Inflammatory macrophage treated with lipopolysaccharide for 1 hour (primary cell): ENCODE measurements at places on chromosomes 6 and 20.
A peak's percentile ranks its signal among the peaks of the same experiment; 100 is the strongest.

GRCh38 chr6:13273202-13273930 is 55.0 kb downstream of the TBC1D7 start:
- peak; percentile 22 for DNase-seq

DNA sequence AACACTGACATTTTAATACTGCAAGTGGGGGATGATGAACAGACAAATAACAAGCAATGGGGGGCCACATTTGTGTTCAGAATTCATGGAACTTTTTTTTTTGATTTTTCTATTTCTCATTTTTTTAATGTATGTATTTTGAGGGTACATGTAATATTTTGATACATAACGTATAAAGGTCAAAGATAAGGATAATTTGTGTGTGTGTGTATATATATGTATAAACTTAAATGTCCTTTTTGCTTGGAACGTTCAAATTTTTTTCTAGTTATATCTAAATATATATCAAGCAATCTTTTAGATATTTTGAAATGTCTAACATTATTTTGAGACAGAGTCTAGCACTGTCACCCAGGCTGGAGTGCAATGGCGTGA is 12.3 kb upstream of the ZNF311 start:
- DNase-seq = no peak

DNA sequence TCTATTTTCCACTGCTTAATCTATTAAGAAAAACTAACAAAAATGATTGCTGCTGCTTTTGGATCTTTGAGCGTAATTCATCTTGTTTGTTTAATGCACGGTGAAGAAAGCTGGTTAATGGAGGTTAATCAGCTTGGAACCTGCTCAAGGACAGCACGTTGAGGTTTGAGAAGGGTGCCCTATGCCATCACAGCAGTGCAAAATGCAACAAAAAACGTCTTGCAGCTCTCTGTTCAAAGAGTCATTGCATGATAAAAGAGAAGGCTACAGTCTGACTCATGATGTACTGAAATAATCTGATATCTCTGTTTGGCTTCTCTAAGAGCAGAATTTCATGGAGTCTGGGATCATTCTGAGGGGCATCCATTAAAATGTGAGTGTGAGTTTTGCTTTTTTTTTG is 80.6 kb upstream of the PREP start:
- DNase-seq = no peak

- DNase-seq = no peak
These were observed 55.6 kb upstream of the ATXN1 start for GRCh38 chr6:16816891-16817290.

DNA sequence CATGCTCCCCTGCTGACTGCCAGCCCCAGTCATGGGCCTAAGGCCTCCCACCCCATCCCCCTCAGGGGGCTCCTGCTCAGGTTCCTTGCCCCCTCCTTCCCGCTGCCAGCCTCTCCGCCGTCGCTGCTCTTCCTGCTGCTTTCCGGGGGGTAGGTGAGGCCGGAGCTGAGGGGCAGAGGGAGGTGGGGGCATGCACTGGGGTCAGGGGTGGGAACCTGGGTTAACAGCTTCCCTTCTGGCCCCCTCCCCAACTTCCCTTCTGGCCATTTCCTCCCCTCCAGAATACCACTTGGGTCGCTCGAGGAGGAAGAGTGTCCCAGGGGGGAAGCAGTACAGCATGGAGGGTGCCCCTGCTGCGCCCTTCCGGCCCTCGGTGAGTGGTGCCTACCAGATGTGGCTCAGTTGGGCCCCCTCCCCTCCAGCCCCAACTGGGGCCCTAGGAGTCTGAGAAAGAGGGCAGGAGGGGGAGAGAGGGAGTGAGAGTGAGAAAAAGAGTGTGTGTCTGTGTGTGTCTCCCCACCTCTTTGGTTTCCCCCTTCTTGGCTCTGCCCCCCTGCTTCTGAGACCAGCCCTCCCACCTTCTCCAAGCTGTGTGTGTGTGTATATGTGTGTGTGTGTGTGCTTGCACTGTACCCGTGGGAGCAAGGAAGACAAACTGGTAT is 12.1 kb downstream of the SYNGAP1 start:
- no peak for DNase-seq

- DNase-seq = no peak
These were observed 608.3 kb upstream of the CITED2 start for GRCh38 chr6:139982652-139983295.

GRCh38 chr20:25250508-25250907 is 2.6 kb downstream of the PYGB start:
- no peak for DNase-seq

- no peak for DNase-seq
These were observed 187.5 kb upstream of the MARCKS start for GRCh38 chr6:113669606-113670005.

DNA sequence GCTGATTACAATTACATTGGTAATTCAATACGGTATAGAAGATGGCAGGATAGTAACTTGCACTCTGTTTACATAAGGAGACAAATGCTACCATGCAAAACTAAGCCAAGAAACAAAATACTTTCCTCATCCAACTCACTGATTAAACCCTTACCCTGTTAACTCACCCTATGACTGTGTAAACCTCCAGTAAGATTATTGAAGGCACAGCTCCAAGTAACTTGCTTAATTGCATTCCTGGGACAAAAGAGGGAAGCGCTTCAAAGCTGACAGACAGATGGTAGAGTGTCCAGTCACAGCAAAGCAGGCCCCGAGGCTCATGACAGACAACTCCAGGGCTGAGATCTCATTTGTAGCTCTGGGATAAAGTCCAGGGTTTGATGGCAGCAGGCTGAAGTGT is 6.9 kb upstream of the KIF16B start:
- DNase-seq = no peak

- peak; percentile 18 for DNase-seq
These were observed 968 bp downstream of the PHF3 start for GRCh38 chr6:63636518-63637021.

GRCh38 chr20:48695255-48695654 is 132.5 kb downstream of the PREX1 start:
- DNase-seq = no peak

- no peak for DNase-seq
These were observed 113.0 kb upstream of the EYA4 start for GRCh38 chr6:133128191-133128590.

DNA sequence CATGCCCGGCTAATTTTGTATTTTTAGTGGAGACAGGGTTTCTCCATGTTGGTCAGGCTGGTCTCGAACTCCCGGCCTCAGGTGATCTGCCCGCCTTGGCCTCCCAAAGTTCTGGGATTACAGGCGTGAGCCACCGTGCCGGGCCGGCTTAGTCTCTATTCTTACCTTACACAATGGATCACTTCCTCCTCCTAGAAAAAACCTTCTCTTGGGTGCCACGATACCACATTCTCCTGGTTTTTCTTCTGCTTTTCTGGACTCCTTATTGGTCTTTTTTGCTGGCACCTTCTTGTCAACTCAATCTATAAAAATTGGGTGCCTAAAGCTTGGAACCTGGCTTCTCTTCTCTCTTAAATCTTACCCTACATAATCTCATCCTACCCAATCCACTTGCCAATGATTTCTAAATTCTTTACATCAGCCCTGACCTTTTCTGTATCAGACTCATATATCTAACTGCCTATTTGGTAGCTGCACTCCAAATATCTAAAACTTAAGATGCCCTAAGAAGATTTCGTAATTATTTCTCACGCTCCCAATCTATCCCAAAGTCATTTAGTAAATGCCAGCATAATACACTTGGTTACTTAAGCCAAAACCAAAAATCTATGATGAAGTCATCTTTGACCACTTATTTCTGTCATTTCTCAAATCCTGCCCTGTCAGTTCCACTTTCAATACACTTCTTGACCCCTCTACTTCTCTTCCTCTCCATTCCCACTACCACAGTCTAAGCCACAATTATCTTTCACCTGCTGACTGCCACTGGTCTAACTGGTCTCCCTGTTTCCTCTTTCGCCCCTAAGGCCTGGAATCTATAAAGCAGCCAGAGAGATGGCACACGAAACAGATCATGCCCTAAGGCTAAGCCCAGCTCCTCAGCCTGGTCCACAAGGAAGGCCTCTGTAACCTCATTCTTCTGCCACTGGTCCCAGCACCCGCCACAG is 43.2 kb downstream of the ELMO2 start:
- peak; percentile 64 for DNase-seq

DNA sequence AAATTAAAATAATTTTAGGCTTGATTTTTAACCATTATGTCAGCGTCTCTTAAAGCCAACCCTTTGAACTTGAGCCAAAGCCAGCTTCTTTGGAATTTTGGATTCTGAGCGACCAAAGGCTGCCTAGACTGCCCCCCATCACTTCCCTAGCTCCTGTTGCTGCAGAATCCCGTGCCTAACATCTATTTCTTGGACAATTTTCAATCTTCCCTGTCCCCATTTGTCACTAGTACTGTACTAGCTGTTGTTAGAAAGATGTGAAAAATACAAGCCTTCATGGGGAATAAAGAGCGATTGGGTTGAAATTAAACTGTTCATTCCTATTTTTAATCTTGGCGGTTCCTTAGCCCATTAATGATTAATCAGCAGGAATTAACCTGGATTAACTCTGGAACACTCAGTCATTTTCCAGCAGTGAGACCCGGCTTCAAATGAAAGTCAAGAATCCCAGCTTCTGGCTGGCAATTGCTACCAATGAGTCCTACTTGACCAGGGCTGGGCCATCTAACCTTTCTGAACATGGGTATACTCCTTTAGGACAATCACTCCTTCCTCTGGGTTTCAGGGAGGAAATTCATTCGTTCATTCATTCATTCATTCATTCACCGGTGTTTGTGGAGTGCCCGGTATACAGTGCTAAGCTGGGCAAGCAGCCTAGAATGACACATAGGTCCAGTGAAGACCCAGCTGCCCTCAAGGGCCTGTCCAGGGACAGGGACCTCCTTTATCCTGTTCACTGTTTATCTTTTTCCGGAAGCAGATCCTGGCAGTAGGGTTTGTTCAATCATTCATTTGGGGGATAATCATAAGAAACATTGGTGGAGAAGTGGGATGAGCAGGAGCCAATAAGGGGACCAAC is 1.4 kb upstream of the RRBP1 start:
- no peak for DNase-seq

GRCh38 chr6:29071831-29072723 is 15.0 kb downstream of the OR2B3 start:
- DNase-seq = peak; percentile 4

DNA sequence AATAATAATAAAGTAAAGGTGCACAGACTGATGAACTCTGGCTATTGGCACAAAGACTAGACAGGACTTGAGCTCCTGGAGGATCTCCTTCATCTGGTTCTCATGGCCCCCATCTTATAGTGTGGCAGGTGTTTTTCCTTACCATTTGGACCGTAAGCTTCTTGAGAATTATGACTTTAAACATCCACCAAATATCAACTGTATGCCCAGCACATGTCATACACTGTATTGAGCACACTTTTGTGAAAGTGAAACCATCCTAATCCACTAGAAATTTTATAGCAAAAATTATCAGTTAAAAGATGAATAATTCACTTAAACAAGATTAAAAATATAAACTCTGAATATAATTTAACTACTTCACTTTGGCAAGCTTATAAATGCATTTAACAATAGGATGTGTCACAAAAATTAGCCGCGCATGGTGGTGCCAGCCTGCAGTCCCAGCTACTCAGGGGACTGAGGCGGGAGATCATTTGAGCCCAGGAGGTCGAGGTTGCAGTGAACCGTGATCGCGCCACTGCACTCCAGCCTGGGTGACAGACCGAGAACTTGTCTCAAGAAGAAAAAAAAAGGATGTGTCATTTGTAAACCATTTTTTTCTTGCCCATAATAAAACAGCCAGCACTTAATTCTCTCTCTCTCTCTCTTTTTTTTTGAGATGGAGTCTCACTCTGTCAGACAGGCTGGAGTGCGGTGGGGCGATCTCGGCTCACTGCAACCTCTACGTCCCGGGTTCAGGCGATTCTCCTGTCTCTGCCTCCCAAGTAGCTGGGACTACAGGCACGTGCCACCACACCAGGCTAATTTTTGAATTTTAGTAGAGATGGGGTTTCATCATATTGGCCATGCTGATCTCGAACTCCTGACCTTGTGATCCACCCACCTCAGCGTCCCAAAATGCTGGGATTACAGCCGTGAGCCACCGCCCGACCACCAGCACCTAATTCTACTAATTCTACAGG is 9.1 kb downstream of the HIVEP2 start:
- DNase-seq = no peak

- no peak for DNase-seq
These were observed 68.6 kb downstream of the PTPN1 start for GRCh38 chr20:50578778-50579165.

- DNase-seq = no peak
These were observed 70.9 kb downstream of the GCLC start for GRCh38 chr6:53474010-53474409.

DNA sequence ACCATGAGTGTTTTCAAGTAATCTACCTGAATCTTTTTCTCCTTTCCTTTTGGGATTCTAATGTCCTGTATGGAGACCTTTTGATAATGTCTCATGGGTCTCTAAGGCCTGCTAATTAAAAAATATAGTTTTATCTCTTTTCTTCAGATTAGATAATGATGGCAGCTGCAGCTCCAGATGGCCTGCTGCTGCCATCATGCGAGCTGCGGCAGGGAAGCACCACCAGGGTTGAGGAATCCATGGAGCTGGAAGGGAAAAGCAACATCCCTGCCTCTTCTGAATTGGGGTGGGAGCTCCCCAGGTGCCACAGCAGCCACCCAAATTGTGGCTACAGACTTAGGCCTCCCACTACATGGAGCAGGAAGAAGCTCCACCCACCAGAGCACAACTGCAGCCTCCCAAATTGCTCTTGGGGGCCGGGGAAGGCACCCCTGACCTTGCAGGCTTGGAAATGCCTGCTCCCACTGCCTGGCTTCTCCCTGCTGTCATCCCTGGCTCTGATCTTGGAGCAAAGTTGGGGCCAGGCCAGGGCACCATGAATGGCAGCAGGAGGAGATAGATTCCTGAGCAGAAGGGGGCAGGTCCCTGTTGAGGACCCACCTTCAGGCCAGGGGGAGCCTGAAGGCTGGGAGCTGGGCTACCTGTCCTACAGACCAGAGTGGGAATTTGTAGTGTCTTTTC is 189.6 kb upstream of the MAN1A1 start:
- no peak for DNase-seq

GRCh38 chr20:63061771-63062100 is 55.0 kb upstream of the BHLHE23 start:
- DNase-seq = no peak
